ENCODE measurements at places on chromosomes 7 and 10.
A peak's percentile ranks its signal among the peaks of the same experiment; 100 is the strongest.

GRCh38 chr7:42186151-42186550 is 50.9 kb downstream of the GLI3 start:
- no peak for DNase-seq

DNA sequence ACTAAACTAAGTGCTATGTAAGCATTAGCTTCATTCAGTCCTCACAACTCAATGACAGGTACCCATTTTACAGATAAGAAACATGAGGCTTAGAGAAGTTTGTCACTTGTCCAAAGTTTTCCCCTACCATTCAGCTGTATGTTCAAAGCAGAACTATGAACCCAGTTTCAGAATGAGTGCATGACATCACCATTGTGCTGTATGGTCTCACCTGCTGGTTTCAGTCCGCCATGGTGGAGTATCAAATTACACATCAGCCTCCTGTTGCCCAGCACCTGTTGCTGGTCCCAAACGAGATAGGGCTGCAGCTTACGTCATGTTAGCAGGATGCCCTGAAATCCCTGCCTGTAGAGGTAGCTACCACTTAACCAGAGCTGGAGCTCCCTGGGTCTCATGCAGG is 95.0 kb downstream of the DYNC1I1 start:
- no peak for DNase-seq

DNA sequence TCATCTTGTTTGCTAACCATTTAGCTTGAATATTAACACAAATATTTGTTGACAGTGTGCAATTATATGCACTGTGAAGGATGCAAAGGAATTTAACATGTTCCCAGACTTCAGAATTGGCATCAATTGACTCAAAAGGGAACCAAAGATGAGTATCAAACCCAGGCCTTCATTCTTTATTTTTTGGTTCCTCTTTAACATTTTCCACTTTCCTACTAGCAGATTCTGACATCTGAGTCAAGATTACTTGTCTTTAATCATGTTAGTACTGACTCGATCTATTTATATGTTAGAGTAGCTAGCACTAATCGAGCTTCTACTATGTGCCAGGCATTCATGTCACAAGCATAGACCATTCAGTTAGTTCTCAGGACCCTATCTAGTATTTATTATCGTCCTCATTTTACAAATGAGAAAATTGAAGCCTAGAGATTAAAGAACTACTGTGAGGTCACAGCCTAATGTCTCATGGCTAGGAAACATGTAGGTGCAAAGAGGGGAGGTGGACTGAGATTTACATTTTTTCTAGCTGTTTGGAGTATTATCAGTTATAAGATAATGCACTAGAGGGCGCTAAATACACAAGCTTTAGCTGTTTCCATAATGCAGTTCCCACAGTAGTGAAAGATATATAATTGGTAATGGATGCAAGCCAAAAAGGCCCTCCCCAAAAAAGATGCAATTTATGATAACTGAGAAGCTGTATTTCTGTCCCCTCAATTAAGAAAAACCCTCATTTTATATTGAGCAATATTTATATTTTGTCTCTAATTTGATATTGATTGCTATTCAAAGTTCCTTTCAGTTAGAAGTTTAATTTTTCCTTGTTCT is 32.9 kb upstream of the KMT2E start:
- peak; percentile 69 for DNase-seq

GRCh38 chr7:2640846-2641316 is 9.1 kb downstream of the TTYH3 start:
- no peak for DNase-seq

DNA sequence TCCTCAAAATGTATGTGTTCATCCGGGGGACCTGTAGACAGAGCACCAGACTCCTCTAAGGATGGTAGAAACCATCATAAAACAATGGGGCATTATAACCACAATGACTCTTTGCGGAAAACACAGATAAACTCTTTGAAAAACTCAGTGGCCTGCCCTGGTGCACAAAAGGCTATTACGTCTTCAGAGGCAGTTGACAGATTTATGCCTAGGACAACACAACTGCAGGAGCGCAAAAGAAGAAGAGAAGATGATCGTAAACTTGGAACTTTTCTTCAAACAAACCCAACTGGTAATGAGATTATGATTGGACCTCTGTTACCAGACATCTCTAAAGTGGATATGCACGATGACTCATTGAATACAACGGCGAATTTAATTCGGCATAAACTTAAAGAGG is 6.0 kb downstream of the RBM48 start:
- DNase-seq, result no peak

GRCh38 chr10:129793479-129793878 is 170.6 kb downstream of the EBF3 start:
- DNase-seq, result no peak

DNA sequence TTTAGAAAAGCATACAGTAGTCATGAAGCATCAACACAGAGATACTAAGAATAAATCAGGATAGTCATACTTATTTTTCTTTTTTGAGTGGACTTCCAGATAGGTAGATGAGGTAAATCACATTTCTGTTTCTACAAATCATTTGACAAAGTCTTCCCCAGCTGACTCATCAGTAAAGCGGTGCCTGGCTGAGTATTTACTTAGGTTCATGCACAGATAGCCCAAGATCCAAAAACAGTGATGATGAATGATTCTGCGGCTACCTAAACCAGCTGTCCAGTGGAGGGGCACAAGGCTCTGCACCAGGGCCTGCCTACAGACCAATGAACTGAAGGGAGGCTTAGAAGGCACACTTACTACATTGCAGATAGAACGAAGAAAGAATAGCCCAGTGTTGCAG is 113.1 kb downstream of the PARP12 start:
- no peak for DNase-seq

- DNase-seq, result no peak
Observed at GRCh38 chr10:122281018-122281626, 10.0 kb downstream of the BTBD16 start.

- DNase-seq, result no peak
Observed at GRCh38 chr7:29810297-29810696, 4.0 kb downstream of the WIPF3 start.

GRCh38 chr7:128906766-128907559 is 3.5 kb downstream of the KCP start:
- no peak for DNase-seq

- DNase-seq, result no peak
Observed at GRCh38 chr10:68470300-68470699, 1.5 kb downstream of the DNA2 start.

GRCh38 chr7:55504967-55505658 is 67.2 kb downstream of the VOPP1 start:
- DNase-seq, result no peak

DNA sequence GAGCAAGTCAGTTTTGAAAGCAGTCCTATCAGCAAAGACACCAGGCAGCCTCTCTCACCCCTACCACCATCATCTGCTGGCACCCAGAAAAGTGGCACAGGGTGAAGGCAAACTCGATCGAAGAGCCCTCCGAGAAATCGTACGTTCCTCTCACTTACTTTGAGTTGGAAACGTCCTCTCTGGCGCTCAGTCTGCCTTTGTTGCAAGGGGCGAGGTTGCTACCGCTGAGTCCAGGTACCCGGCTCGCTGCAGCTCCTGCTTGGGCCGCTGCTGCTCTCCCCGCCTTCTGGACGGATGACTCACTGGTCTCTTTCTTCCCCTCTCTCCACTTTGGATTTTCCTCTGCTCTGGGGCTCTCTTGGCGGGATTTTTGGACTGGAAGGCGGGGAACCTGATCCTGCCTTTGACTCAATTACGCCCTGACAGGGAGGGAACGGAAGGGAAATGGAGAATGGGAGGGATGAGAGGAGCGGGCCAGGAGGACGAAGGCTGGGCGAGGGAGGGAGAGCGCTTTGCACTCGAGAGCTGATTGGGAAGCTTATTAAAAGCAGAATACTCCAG is at the start of gene PTN:
PTN (minus strand) TSS at position 453 of the 561 bp plus-strand sequence. CDS start 88,760 bp downstream, outside the sequence.
- DNase-seq, result peak; percentile 67

- DNase-seq, result no peak
Observed at GRCh38 chr7:2162959-2163358, 69.8 kb downstream of the MAD1L1 start.

GRCh38 chr7:106110238-106110560 is 1.9 kb downstream of the SYPL1 start:
- peak; percentile 9 for DNase-seq

GRCh38 chr7:23347033-23347681 is 48.0 kb downstream of the MALSU1 start:
- no peak for DNase-seq

DNA sequence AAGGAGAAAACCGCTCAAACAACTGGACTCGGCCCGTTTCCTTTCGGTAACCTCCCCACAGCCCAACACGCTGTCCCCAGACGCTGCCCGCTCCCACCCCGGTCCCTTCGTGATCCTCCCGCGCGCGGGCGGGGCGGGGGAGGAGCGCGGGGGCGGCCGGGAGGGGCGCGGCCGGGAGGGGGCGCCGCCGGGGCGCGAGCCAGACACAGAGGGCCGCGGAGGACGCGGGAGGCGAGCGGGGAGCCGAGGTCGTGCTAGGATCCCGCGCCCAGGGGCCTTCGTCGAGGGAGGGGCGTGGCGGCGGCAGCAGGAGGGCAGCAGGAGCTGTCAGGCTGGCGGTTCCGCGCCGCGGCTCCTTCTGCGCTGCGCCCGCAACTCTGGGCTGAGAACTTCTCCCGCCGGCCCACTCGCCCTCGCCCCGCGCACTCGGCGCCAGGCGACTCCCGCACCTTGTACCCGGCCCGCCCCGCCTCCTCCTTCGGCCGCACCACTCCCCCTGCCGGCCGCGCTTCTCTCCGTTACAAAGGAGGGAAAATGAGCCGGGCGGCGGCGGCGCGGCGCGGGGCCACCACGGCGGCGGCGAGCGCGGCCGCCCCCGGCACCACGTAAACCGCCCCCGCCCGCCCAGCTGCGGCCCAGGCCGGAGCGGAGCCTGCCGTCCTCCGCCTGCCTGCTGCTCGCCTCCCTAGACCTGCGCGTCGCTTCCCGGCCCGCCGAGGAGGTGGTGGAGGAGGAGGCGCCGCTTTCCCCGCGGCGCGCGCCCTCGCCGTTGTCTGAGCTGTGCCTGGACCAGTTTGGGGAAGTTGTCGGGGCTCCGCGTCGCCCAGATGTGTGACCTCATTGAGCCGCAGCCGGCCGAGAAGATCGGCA is at the start of gene CDK14:
CDK14 (plus strand) TSS at position 521 of the 870 bp plus-strand sequence; CDS start at position 828, 307 bp downstream.
- DNase-seq, result peak; percentile 70

DNA sequence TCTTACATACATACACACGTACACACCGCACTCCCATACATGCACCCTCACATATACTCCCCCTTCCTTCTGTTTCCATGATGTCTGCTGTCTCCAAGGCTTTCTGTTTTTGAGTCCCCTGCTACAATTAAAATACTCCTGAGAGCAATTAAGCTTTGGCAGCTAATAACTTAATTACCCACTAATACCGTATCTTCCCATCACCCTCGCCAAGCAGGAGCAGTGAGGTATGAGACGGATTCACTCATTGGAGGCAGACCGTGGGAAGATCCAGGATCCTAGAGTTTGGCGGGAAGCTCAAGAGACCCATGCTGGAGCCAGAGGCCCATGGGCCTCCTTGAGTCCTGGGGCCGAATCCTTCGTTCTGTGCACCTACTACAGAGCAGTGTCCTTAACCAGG is 1.7 kb upstream of the CALN1 start:
- DNase-seq, result no peak

- no peak for DNase-seq
Observed at GRCh38 chr10:24086296-24087086, 122.4 kb upstream of the KIAA1217 start.

GRCh38 chr10:98308669-98309365 is 40.8 kb upstream of the LOXL4 start:
- no peak for DNase-seq

- no peak for DNase-seq
Observed at GRCh38 chr7:128203047-128203491, 38.0 kb upstream of the LEP start.
